ENCODE measurements at places on chromosomes 13 and 19. TPM values are rescaled to one million over a fixed set of nuclear protein-coding genes. Genes with fewer than 3 reads are reported as not detected.

IGFLR1 gene
- polyA plus RNA-seq: 62.9 TPM

LAMP1 gene
- 27.0 TPM for polyA plus RNA-seq

ATXN8OS gene
- polyA plus RNA-seq: not detected

KIR3DL3 gene
- polyA plus RNA-seq: not detected

ERFL gene
- polyA plus RNA-seq: 2.2 TPM

ZNF534 gene
- polyA plus RNA-seq: not detected

ZNF878 gene
- not detected for polyA plus RNA-seq

ZNF761 gene
- polyA plus RNA-seq: 6.1 TPM

LIM2 gene
- not detected for polyA plus RNA-seq

C19orf33 gene
- polyA plus RNA-seq: 53.6 TPM

PSG1 gene
- polyA plus RNA-seq: not detected

ZNF254 gene
- 5.6 TPM for polyA plus RNA-seq

CAMSAP3 gene
- 0.77 TPM for polyA plus RNA-seq

KATNAL1 gene
- polyA plus RNA-seq: 0.78 TPM

LILRB4 gene
- 11.2 TPM for polyA plus RNA-seq

Measured in spleen (tissue), 13 donors.